ENCODE measurements at places on chromosomes 4 and X.

DNA sequence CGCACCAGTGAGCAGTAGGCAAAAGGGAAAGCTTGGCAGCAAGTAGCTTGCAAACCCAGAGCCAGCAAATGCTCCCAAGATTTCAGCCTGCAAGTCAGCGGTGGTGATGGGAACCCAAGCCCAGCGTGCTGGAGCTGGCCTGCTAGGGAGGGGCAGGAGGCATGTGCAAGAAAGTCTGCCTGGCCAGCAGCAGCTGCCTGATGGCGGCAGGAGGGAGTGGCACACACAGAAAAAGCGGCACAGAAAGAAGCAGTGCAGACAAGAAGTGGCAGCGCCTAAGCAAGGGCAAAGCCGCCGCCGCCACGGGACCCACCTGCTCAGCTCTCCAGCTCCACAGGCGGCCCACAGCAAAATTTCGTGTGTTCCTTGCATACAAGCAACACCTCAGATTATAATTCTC is 1206.5 kb upstream of the PABPC4L start:
- no peak for DNase-seq

GRCh38 chrX:13786048-13786447 is 30.8 kb downstream of the GPM6B start:
- DNase-seq = no peak

DNA sequence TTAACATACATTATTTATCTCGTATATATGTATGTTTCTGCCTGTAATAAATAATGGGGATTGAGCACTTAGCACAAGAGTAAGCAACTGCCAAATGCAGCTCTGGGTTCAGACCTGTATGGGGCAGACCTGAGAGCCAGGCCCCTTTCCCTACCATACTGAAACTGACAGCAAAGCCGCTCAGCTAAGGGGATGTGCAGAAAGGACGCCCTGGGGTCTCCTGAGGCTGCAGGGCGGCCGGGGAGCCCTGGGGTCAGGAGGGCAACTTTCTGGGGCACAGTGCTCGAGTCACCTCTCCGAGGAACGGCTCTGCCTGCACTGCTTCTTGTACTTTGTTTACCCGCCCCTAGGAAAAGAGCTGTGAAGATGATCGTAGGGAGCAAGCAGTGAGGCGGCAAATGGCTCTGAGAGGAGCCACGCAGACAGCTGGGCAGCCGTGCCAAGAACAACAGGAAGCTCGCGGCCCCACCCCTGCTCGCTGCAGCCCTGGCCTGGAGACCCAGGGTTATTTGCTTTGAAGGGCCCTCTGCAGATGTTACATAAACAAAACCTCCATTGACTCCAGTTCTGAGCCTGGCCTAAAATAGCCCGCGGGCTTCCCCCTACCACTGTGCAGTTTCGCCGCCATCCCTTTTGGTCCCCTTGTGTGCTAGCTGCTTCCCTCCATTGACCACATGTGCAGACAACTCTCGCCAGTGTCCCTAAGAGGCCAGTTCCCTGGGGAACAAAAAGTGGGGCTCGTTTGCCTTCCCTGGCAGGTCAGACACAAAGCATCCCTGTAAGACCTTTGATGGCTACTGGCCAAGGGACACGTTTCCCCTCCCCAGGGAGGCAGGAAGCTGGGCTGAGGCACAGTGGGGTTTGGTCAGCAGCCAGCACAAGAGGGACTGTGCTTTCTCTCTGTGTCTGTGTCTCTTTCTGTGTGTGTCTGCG is 111.3 kb upstream of the LNX1 start:
- DNase-seq = no peak

- no peak for DNase-seq
Observed at GRCh38 chr4:125832161-125832560, 517.4 kb downstream of the FAT4 start.

DNA sequence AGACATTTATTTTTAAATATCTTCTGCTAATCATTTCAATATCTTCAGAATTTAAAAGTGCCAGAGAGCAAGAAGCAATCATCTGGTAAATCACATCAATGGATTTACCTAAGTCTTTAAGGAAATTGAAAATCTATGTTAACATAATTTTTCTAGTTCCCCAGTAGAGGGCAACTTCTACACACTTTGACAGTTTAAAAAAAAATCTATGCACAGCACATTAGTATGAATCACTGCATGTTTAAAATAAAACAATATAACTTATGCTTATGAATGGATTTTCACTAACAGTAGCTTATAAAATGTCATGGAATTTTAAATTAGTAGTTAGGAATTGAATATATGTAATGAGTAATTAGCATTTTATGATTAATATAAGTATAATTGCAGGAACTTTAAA is 126.5 kb downstream of the REELD1 start:
- DNase-seq = no peak

- no peak for DNase-seq
Observed at GRCh38 chr4:43244688-43245382, 352.3 kb downstream of the GRXCR1 start.

DNA sequence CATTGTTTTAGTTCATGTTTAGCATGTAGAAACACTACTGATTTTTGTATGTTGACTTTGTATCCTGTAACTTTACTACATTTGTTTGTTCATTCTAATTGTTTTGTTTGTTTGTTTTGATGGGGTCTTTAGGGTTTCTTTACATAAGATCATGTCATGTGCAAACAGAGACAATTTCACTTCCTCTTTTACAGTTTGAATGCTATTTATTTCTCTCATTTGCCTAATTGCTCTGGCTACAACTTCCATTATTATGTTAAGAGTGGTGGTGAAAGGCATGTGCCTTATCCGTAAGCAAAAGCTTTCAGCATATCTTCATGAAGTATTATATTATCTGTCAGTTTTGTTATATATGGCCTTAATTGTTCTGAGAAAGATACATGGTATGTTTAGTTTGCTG is 571.1 kb downstream of the PCDH7 start:
- DNase-seq = no peak

- DNase-seq = no peak
Observed at GRCh38 chrX:19677121-19677520, 161.8 kb upstream of the MAP3K15 start.

DNA sequence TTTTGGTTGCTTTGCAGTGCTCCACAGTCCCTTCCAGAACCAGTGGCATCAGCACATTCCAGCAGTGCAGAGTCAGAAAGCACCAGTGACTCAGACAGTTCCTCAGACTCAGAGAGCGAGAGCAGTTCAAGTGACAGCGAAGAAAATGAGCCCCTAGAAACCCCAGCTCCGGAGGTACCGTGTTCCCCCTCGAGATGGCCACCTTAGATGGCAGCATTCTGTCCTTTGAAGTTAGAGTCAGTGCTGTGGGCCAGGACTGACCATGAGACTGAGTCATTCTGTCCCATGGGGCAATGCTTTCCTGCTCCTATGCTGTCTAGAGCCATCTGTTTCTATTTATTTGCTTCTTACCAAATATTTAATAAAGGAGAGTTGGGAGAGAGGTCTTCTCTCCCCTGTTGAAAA is 112.3 kb downstream of the KLHL8 start:
- DNase-seq = no peak

- no peak for DNase-seq
Observed at GRCh38 chr4:3261411-3262207, 12.7 kb downstream of the MSANTD1 start.

DNA sequence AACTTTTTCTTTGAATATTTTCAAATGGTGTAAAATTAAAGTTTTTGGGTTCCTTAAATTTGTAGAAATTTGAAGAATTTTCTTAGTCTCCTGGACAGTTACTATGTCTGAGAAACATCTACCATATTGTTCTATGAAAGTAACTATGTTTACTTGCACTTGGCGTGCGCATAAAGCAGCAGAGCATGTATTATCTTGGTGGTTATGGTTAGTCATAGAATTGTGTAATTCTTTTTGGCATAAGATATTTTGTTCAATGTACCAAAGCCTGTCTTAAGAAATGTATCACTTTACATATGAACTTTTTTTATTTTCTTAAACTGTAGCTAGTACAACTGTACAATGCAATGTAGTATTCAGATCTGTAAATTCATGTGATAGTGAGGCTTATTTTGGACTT is 49.2 kb downstream of the CDS1 start:
- no peak for DNase-seq

- no peak for DNase-seq
Observed at GRCh38 chr4:147674496-147674895, 9.5 kb downstream of the PRMT9 start.

GRCh38 chr4:76622126-76622525 is 187.1 kb downstream of the SHROOM3 start:
- DNase-seq = no peak

DNA sequence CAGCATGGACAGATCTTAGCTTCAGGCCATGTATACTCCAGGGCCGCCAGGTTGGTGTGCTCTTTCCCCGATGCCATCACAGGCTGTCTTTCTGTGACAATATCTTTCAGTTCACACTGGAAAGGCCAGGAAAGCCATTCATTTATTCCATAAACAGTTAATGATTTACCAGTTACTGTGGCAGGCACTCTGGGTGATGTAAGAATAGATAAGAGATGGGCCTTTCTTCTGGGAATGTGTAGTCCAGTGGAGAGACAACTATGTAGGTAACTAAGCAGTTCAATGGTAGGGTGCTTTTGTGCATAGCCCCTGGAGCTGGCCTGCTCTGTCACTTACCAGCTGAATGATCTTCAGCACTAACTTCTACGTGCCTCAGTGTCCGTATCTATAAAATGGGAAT is 46.3 kb upstream of the LEF1 start:
- DNase-seq = no peak

DNA sequence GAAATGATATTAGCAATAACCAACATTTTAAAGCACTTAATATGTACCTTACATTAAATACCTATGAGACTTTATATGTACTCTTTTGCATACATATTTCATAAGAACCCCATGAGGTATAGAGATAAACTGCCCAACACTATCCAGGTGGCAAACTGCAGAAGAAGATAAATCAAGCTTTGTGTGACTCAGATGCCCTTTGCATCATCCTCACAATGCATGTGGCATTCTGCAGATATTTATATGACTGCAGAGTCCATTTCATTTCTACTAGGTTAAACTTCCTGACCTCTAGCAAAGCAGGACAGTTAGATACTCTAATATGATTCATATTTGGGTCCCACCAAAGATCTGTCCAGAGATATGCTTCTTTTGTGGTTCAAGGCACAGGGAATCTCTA is 85.6 kb upstream of the RASGEF1B start:
- no peak for DNase-seq

GRCh38 chr4:52658641-52659000 is 480 bp downstream of the USP46 start:
- no peak for DNase-seq

DNA sequence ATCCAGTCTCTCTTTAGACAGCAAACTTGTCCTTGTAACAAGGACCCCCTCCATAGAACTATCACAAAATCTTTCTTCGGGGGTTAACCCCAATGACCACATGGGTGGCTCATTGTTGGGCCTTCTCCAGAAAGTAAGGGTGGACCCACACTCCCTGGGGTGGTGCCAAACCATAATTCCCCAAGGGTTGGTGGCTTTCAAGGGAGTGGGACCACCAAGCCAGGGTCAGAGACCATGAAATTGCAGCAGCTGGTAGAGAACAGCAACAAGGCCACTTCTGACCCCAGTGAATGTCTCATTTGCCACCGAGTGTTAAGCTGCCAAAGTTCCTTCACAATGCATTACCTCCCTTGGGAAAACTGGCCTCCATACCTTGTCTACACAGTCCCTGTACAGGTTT is 28.8 kb upstream of the ZDHHC9 start:
- DNase-seq = no peak

Measured in GDM1 (cell line).